CD4-positive, alpha-beta T cell treated with Interleukin-12 subunit alpha and Interleukin-12 subunit beta, for 1 hour (primary cell): ENCODE measurements at places on chromosomes 6 and 20.
A peak's percentile ranks its signal among the peaks of the same experiment; 100 is the strongest.

- DNase-seq: no peak
Measured at GRCh38 chr6:170229851-170230519, 60.9 kb downstream of the DLL1 start.

GRCh38 chr6:105301072-105301503 is 101.8 kb downstream of the PREP start:
- no peak for DNase-seq

- DNase-seq: no peak
Measured at GRCh38 chr6:13935190-13935880, 10.6 kb downstream of the RNF182 start.

DNA sequence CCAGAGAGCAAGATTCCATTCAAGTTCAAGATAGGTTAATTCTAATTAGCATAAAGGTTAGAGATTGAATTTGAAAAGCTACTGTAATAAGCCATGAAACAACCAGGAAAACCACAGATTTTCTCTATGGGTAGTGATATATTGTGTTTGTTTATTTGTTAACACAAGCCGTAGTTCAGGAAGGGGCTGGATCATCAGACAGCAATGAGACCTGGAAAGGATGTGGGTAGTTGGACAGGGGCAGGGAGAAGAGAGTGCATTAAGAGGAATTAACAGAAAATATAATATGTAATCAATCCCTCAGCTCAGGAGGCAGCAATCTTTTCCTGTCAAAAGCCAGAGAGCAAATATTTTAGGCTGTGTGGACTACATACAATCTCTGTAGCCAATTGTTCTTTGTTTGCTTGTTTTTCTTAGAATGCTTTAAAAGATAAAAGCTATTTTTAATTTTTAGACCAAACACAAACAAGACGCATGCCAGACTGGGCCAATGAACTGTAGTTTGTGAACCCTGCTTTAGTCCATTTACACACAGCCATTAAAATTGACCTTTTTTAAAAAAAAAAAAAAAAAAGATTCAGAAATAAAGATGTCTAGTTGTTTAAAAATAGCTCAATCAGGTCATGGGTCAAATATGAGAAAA is 398.7 kb upstream of the MARCKS start:
- DNase-seq: no peak

DNA sequence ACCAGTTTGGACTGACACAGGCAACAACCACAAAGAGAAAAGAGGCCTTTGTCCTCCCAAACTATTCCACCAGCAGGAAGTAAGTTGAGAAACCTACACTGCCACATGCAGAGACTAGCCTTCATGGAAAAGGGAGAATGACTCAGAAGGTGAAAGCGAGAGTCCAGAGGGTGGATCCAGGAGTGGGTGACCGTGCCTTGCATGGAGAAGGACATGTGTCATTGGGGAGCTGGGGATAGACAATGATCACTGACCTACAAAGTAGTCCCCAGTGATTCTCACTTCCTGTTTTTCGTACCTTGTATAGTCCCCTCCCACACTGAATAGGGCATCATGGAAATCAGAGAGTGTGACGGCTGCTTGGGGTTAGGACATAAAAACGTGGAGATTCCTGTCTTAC is 91.9 kb downstream of the MYLK4 start:
- DNase-seq: no peak

GRCh38 chr20:31913431-31914157 is 38.3 kb downstream of the PDRG1 start:
- no peak for DNase-seq

DNA sequence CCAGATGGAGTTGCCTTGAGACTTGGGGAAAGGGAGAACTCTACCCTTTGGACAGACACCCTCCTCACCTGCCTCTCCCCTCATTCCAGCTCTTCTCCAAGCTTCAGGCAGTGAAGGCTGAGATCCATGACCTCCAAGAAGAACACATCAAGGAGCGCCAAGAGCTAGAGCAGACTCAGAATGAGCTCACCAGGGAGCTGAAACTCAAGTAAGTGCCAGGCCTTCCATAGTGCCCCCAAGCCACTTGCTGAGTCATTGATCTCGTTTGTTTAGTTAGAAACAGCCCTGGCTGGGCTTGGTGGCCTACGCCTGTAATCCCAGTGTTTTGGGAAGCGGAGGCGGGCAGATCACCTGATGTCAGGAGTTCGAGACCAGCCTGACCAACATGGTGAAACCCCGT is 39.2 kb downstream of the KIF3B start:
- DNase-seq: no peak

GRCh38 chr20:42688576-42688975 is 501.1 kb downstream of the PTPRT start:
- no peak for DNase-seq

DNA sequence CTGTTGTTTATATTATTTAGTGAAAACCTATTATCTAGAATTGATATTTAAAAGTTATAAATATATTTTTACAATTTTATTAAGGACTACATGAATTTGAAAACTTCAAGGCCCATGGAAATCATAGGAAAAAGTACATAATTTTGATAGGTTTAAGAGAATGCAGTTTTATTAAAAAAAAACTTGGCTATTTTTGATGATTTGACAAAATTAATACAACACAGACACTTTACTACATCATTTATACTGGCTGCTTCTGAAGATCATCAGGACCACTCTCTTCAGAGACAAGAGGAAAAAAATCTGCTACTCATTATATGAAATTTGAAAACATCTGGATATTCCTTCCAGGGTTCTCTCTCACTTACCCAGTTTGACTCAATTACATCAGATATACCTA is 637.7 kb downstream of the BCKDHB start:
- no peak for DNase-seq

DNA sequence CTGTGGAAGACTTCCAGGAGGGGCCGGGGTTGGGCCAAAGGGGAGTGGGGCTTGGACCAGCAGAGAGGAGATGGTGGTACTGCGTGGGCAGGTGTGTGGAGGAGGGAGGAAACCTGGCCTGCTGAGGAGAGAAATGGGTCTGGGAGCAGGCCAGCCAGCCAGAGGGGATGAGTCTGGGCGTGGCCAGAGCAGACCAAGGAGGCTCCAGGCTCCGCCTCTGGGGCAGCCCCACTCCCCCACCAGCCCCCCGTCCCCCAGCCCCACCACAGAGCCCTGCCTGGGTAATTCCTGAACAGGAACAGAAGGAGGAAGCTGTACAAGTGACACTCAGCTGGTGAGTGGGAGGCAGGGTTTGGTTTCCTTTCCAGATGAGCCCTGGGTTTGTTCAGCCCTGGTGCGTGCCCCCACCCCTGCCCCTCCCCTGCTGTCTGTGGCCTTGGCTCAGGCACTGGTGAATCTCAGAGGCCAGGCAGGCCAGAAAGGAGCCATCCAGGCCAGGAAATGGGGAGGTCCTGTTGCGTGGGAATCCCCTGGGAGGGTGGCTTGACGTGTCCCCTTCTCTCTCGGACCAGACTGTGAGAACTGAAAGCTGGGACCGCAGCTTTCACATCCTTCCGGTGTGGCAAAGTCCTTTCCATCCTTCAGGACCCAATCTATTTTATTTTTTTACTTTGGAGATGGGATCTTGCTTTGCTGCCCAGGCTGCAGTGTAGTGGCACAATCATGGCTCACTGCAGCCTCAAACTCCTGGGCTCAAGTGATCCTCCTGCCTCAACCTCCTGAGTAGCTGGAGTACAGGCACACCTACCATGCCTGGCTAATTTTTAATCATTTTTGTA is 9.4 kb upstream of the SRC start:
- peak; percentile 44 for DNase-seq

- DNase-seq: no peak
Measured at GRCh38 chr6:125679128-125679527, 70.3 kb upstream of the HEY2 start.

DNA sequence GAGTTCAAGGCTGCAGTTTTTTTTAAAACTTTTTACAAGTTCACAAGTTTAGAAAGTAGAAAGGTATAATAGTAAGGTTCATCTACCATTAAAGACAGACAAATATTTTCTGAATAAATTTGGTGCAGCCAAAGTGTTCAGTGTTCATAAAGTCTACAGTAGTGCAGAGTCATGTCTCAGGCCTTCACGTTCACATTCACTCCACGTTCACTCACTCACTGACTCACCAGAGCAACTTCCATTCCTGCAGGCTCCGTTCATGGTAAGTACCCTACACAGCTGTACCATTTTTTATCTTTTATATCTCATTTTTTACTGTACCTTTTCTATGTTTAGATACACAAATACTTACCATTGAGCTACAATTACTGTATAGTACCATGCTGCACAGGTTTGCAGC is 67.6 kb downstream of the B4GALT5 start:
- DNase-seq: no peak
